ENCODE measurements at places on chromosomes 5 and 9. TPM values are rescaled to one million over a fixed set of nuclear protein-coding genes. Genes with fewer than 3 reads are reported as not detected.

- no peaks in the 10 kb centered on the region for H3K36me3 ChIP-seq
- H3K4me1 ChIP-seq = no peaks in the 10 kb centered on the region
Observed at GRCh38 chr5:88602584-88602983, 280.4 kb downstream of the MEF2C start.

- no peaks in the 10 kb centered on the region for H3K4me1 ChIP-seq
- no peak overlapping the region for H3K4me3 ChIP-seq
- no peak overlapping the region for H3K27ac ChIP-seq
- H3K27me3 ChIP-seq = no peaks in the 10 kb centered on the region
Observed at GRCh38 chr9:80188579-80188978, 616.8 kb downstream of the TLE4 start.

GRCh38 chr9:87567001-87567400 is 69.3 kb downstream of the DAPK1 start:
- peaks cover 71% of the 10 kb centered on the region for H3K4me1 ChIP-seq
- no peak for DNase-seq
- H3K36me3 ChIP-seq = no peaks in the 10 kb centered on the region
- H3K27me3 ChIP-seq = peaks cover 7% of the 10 kb centered on the region

GRCh38 chr5:72372331-72372730 is 52.2 kb downstream of the PTCD2 start:
- peaks cover 2% of the 10 kb centered on the region for H3K4me1 ChIP-seq
- no peak overlapping the region for H3K4me3 ChIP-seq
- peaks cover 2% of the 10 kb centered on the region for H3K27me3 ChIP-seq
- no peak for DNase-seq
- no peak overlapping the region for H3K27ac ChIP-seq
- H3K36me3 ChIP-seq = no peaks in the 10 kb centered on the region

GRCh38 chr9:84891924-84892323 is 222.4 kb downstream of the NTRK2 start:
- no peak for DNase-seq
- H3K27ac ChIP-seq = no peak overlapping the region
- H3K4me1 ChIP-seq = peaks cover 15% of the 10 kb centered on the region
- H3K27me3 ChIP-seq = peaks cover 3% of the 10 kb centered on the region

DNA sequence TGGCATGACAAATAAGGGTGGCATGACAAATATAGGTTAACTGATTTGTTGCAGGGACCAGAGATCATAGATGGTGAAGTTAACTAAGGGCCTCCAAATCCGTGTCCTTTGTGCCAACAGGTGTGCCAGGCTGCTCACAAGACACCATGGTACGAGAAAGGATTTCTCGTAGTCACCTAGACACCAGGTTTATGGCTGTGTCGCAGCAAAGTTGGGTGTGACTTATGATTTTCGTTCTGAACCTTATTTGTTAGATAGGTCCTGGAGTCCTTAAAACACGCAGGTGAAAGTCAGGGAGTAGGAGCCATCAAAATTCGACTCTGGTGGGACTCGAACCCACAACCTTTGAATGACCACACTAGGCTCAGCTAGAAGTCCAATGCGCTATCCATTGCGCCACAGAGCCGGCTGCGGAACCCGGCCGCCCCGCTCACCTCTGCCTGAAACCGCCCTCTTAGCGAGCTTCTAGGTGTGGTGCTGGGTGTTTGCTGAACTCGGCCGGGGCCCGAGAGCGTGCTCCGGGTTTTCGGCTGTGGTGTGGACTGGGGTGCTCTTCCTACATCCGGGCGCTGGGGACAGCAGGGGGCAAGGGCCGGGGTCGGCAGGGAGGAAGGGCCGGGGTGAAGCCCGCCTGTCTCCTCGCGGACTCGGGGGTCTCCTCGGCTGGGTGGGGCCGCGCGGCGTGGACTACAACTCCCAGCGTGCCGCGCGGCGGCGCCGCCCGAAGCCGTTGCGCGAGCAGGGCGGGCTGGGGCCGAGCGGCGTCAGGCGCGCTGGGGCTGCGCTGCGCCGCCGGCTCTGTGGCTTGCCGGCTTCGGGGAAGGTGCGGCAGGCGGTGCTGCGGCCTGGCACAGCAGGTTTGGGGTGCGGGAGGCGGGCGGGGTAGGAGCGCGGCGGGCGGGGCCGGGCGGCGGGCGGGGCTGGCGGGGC is at the start of gene SLC27A4:
Gene SLC27A4 (plus strand): TSS at position 767 of the 930 bp plus-strand sequence. CDS start 2,606 bp downstream, outside the sequence.
- H3K4me3 ChIP-seq = peak within 1 kb of the TSS; percentile 98
- no peaks in the 10 kb centered on the region for H3K27me3 ChIP-seq
- DNase-seq = peak; percentile 87
- no peaks in the 10 kb centered on the region for H3K36me3 ChIP-seq
- peak within 1 kb of the TSS; percentile 64 for H3K27ac ChIP-seq

DNA sequence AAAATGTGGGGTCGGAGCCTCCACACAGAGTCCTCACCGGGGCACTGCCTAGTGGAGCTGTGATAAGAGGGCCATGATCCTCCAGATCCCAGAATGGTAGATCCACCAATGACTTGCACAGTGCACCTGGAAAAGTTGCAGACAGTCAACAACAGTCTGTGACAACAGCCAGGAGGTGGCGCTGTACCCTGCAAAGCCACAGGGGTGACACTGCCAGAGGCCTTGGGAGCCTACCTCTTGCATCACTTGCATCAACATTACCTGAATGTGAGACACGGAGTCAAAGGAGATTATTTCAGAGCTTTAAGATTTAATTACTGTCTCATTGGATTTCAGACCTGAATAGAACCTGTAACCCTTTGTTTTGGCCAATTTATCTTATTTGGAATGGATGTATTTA is 614.1 kb upstream of the CDH9 start:
- no peak overlapping the region for H3K27ac ChIP-seq
- H3K27me3 ChIP-seq = no peaks in the 10 kb centered on the region
- H3K36me3 ChIP-seq = no peaks in the 10 kb centered on the region
- peaks cover 4% of the 10 kb centered on the region for H3K4me1 ChIP-seq
- DNase-seq = no peak

DNA sequence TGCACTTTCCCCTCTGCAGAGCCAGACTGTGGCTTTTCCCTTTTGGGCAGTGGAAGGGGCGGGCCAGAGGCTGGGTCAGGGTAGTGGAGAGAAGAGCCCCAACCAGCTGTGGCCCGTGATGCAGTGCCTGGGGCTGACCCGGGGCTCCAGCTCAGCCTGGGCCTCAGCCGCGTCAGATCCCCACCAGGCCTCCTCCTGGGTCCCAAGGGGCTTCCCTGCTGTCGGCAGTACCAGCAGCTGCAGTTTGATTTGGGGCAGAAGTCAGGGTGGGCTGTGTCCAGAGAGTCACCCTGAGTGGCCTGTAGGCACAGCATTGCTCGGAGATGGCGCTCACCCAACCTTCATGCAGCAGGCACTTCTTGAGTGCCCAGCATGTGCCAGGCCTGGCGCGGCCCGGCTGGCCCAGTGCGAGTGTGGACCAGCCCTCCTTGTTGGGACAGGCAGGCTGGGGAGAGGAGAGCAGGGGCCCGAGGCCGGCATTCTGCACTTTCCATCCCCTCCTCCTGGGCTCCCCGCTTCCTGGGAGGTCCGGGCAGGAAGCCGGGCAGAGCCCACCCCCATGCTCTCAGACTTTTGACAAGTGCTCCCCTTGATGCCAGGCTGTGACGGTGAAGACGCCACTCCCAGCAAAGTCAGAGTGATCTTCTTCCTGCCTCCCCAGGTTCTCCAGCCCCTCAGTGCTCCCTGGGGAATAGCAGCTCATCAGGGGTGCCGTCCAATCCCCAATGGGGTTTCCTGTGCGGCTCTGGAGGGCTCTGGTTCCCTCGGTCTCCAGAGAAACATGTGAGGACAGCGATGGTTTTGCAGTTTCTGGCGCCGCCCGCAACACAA is 88.3 kb upstream of the COL5A1 start:
- no peak overlapping the region for H3K27ac ChIP-seq
- peaks cover 6% of the 10 kb centered on the region for H3K27me3 ChIP-seq
- peaks cover 6% of the 10 kb centered on the region for H3K36me3 ChIP-seq
- no peak for DNase-seq
- no peak overlapping the region for H3K4me3 ChIP-seq

Gene PIP5K1B
- total RNA-seq = 0.27 TPM

DNA sequence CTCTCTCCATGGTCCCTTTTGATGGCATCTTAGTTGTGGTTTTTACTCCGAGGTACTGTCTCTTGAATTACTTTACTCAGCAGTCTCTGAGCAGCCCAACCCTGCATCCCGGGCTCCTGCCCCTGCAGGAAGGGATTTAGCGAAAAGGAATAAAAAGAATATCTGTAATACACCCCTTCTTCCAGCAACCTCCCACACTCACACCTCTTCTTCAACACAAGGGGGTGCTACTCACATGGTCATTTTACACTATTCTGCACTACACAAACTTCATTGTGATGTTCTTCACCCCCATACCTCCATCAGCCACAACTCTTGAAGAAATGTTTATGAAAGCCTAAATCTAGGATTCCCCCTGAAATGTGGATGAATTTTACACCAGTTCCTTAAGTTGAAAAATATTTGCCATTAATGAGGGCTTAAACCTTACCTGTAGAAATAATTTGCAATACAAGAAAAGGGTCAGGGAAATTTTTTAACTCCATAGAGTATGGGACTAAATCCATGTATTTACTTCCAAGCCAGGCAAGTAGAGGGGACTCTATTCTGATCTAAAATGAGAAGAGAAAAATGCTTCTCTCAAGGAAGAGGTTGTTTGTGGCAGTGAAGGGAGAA is 26.0 kb downstream of the TPD52L3 start:
- no peaks in the 10 kb centered on the region for H3K36me3 ChIP-seq
- no peaks in the 10 kb centered on the region for H3K4me1 ChIP-seq
- no peaks in the 10 kb centered on the region for H3K27me3 ChIP-seq
- no peak overlapping the region for H3K4me3 ChIP-seq
- H3K27ac ChIP-seq = no peak overlapping the region

Gene MEIKIN
- total RNA-seq = not detected

- H3K4me1 ChIP-seq = peaks cover 9% of the 10 kb centered on the region
- DNase-seq = peak; percentile 2
- H3K36me3 ChIP-seq = no peaks in the 10 kb centered on the region
Observed at GRCh38 chr9:127175319-127175715, 52.9 kb upstream of the ANGPTL2 start.

Gene PPP6C
- total RNA-seq = 49.1 TPM

DNA sequence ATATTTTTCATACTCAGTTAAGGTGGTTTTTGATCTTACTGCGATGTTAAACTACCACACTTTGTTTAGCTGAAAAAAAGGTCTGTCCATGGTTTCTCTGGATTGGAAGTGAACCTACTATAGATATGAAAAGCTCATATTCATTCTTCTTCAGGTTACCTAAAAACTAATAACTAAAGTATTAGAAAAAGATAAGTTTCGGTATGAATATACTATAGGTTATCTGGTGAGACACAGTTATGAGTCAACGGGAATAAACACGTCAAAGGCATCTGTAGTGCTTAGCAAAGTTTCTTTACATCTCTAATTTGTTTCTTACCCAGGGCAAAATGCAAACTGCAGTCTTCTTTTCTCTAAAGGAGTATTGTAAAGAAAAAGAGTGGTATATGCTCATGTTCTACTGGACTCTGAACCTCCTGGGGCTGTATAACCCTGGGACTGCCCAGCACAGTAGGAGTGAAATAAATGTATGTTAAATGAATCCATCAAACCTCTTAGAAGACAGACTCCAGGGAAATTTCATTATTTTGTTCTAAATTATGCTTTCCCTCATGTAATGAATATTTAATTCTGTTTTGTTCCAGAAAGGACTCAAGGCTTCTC is 521.9 kb downstream of the PDE4D start:
- H3K36me3 ChIP-seq = peaks cover 21% of the 10 kb centered on the region
- no peak overlapping the region for H3K4me3 ChIP-seq
- H3K27ac ChIP-seq = no peak overlapping the region
- peaks cover 2% of the 10 kb centered on the region for H3K27me3 ChIP-seq
- no peaks in the 10 kb centered on the region for H3K4me1 ChIP-seq
- DNase-seq = no peak

DNA sequence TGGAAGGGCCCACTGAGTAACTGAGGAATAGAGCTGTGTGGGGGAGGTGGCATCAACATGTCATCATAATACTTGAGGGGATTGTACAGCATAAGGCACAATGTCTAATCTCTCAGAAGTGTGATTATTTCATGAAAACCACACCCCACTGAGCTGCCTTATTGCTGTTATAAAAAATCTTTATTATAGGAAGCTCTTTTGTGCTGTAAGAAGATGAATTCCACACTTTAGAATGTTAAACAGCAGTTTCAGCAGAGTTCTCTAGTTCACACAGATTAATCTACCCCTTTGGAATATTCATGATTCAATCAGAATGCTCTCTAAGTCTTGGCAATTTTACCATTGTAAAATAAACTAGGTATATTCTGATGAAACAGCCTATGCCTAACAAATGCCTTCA is 1389.6 kb downstream of the PTPRD start:
- H3K4me3 ChIP-seq = no peak overlapping the region
- H3K36me3 ChIP-seq = no peaks in the 10 kb centered on the region
- no peak overlapping the region for H3K27ac ChIP-seq

DNA sequence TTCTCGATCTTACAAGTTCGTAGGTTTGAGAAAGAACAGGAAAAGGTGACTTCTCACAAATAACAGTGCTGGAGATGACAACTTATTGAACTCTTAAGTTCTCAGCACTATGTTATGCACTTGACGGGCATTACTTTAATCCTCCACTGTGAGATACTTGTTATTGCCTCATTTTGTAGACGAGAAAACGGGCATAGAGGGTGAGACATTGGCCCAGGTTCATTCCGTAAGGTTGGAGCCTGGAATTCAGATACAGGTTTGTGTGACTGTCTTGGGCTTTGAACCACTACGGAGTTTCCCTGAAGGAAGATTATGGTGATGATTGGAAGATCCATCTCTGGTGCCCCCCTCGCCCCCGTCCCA is 657 bp downstream of the MAT2B start:
- peak overlapping the region; percentile 90 for H3K4me3 ChIP-seq
- no peaks in the 10 kb centered on the region for H3K36me3 ChIP-seq
- no peak for DNase-seq
- peak overlapping the region; percentile 96 for H3K27ac ChIP-seq
- no peaks in the 10 kb centered on the region for H3K27me3 ChIP-seq
- peaks cover 7% of the 10 kb centered on the region for H3K4me1 ChIP-seq

GRCh38 chr9:126701813-126702140 is 88.0 kb downstream of the LMX1B start:
- no peak overlapping the region for H3K4me3 ChIP-seq
- H3K27ac ChIP-seq = no peak overlapping the region
- no peak for DNase-seq
- peaks cover 21% of the 10 kb centered on the region for H3K27me3 ChIP-seq
- H3K36me3 ChIP-seq = peaks cover 3% of the 10 kb centered on the region
- peaks cover 4% of the 10 kb centered on the region for H3K4me1 ChIP-seq

GRCh38 chr9:84170521-84171141 is 169.9 kb downstream of the SLC28A3 start:
- H3K4me1 ChIP-seq = peaks cover 39% of the 10 kb centered on the region
- peak overlapping the region; percentile 57 for H3K4me3 ChIP-seq
- H3K27ac ChIP-seq = peak overlapping the region; percentile 94
- peak; percentile 95 for DNase-seq
- H3K27me3 ChIP-seq = peaks cover 16% of the 10 kb centered on the region
- H3K36me3 ChIP-seq = no peaks in the 10 kb centered on the region

Gene SPATA31A3
- total RNA-seq = not detected

GRCh38 chr9:114606597-114607207 is 4.4 kb upstream of the TMEM268 start:
- no peak overlapping the region for H3K27ac ChIP-seq
- H3K4me3 ChIP-seq = no peak overlapping the region
- no peak for DNase-seq
- peaks cover 4% of the 10 kb centered on the region for H3K36me3 ChIP-seq
